ENCODE measurements at places on chromosomes 11 and 22. TPM values are rescaled to one million over a fixed set of nuclear protein-coding genes. Genes with fewer than 3 reads are reported as not detected.

Gene KDM4D
- 0.58 TPM for total RNA-seq

Gene NTM
- 25.3 TPM for total RNA-seq

DNA sequence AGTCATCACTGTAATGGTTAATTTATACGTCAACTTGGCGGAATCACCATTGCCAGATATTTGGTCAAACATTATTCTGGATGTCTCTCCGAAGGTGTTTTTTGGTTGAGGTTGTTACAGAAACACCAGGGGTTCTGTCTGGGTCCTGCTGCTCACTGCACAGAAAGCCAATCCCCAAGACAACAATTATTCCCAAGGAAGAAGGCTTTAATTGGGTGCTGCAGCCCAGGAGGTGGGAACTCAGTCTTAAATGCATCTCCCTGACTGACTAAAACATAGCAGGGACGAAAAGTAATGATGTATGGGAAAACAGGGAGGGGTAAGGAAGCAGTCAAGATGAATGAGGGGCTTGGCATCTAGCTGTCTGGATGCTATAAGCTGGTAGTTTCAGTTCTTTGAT lies 331.3 kb downstream of the TBC1D22A start:
- no peak overlapping the region for H3K4me3 ChIP-seq
- H3K27me3 ChIP-seq, result no peaks in the 10 kb centered on the region
- H3K36me3 ChIP-seq, result no peaks in the 10 kb centered on the region
- H3K27ac ChIP-seq, result no peak overlapping the region

DNA sequence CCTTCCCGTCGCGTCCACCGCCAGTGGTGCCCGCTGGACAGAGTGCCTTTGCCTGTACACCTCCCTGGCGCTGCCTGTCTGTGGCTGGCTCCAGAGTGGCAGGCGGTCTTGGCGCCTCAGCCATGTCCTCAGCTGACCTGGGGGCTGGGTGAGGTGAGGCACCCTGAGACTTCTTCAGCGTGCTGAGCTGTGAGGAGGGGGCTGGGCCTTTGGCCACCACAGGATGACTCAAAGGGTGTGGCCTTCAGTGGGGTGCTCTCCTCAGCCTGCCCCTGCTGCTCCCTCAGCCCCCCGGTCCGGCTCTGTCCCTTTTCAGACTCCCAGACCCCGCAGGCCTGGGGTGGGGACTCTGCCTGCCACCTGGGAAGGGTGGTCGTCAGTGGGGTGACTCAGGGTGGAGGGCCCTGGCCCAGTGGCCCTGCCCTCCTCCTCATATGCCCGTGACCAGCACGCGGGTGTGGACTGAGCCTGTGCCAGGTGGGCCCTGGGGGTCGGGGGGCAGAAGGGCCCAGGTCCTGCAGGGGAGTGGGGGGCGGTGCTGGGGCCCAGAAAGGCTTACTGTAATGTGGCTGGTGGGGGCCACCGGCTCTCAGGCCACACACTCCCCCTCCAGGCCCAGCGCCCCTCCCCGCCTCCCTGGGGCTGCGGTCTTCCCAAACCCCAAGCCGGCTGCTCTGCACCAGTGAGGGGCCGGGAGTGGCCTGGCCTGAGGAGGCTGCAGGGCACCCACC lies 15.9 kb downstream of the CRELD2 start:
- H3K27me3 ChIP-seq, result no peaks in the 10 kb centered on the region
- no peak for DNase-seq

Gene DERL3
- not detected for total RNA-seq

GRCh38 chr22:38111925-38112355 lies 1.5 kb upstream of the BAIAP2L2 start:
- no peaks in the 10 kb centered on the region for H3K27me3 ChIP-seq
- no peak for DNase-seq
- no peak overlapping the region for H3K4me3 ChIP-seq
- peaks cover 14% of the 10 kb centered on the region for H3K4me1 ChIP-seq

Gene JAML
- 1.2 TPM for total RNA-seq

DNA sequence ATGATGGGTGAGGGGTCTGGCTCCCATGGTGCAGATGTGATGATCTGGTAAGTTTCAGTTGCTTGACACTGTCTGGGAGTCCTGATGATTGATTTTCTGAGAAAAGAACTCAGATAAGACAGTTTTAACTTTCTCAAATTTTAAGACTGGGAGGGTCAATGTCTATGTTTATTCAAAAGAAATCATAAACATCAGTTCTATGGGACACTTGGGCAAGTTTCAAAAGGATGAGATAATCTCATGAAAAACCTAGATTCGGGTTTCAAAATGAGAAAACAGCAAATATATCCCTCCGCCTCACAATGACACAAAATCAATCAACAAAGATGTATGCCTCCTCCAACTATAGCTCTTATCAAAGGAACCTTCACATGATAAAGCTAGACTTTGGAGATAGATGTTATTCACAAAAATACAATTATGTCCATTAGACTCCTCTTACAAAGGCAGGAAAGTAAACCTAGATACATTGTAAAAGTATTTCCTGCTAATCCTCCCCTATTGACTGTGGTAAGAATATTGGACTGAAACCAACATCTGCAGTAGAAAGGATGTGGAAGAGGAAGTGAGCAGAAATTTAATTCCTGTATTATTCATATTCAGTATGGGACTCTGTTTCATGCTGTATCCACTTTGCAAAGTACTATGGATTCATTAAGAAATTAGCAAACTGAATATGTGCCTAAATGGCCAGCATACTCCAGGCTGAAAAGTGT lies 21.6 kb downstream of the SVIP start:
- H3K36me3 ChIP-seq, result no peaks in the 10 kb centered on the region
- H3K27me3 ChIP-seq, result no peaks in the 10 kb centered on the region
- DNase-seq, result no peak
- H3K4me1 ChIP-seq, result peaks cover 9% of the 10 kb centered on the region
- H3K4me3 ChIP-seq, result no peak overlapping the region

Gene C11orf42
- total RNA-seq, result not detected

Gene OR6A2
- total RNA-seq, result 0.06 TPM

DNA sequence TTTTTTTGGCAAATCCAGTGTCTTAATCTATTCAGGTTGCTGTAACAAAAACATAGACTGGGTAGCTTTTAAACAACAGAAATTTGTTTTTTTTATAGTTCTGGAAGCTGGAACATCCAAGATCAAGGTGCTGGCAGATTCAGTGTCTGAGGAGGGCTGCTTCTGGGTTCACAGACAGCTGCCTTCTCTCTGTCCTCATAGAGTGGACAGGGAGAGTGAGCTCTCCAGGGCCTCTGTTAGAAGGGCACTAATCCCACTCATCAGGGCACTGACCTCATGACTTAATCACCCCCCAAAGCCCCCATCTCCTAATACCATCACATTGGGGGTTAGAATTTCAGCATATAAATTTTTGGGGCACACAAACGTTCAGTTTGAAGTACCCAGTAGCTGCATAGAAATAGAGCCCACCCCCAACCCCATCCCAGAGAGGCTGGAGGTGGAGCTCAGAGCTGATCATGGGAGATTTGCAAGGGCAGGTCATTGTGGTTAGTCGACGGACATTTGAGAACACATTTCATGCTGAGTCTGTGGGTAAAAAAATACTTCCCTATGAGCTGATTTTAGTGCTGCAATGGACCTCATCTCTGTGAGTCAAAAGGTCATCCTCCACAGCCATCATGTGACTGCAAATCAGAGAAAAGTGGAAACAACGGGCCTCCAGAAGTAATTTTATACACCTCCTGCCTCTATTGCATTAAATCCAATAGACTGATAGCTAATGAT lies 203.1 kb upstream of the CADM1 start:
- H3K4me3 ChIP-seq, result no peak overlapping the region
- no peaks in the 10 kb centered on the region for H3K27me3 ChIP-seq
- H3K4me1 ChIP-seq, result no peaks in the 10 kb centered on the region

DNA sequence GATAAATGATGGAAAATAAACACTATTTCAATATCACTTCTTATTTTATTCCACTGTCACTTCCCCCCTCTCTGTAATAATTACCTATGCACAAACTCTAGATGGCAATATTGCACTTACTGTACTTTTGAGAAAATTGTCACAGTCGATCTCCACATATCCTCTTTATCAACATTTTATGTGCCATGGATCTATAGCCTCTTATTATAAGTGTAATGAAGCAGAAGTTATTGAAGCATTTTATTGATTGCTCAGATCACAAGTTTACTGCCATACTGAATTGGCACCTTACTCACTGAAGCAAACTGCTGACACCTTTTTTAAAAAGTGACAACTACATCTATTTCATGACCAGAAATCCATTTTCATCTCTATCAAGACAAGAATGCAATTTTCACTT lies 133.4 kb downstream of the DCDC1 start:
- H3K36me3 ChIP-seq, result no peaks in the 10 kb centered on the region
- H3K4me1 ChIP-seq, result no peaks in the 10 kb centered on the region
- DNase-seq, result no peak
- H3K4me3 ChIP-seq, result no peak overlapping the region
- no peaks in the 10 kb centered on the region for H3K27me3 ChIP-seq
- H3K27ac ChIP-seq, result no peak overlapping the region

Gene FJX1
- total RNA-seq, result 2.1 TPM

Gene MRGPRX4
- total RNA-seq, result not detected

- H3K27ac ChIP-seq, result no peak overlapping the region
- no peak overlapping the region for H3K4me3 ChIP-seq
- H3K36me3 ChIP-seq, result no peaks in the 10 kb centered on the region
- no peak for DNase-seq
- H3K27me3 ChIP-seq, result no peaks in the 10 kb centered on the region
Observed at GRCh38 chr11:117941976-117942654, 12.9 kb upstream of the TMPRSS13 start.

GRCh38 chr22:41893591-41894375 lies 21.1 kb downstream of the SHISA8 start:
- no peak overlapping the region for H3K4me3 ChIP-seq
- no peaks in the 10 kb centered on the region for H3K4me1 ChIP-seq
- no peak overlapping the region for H3K27ac ChIP-seq
- no peaks in the 10 kb centered on the region for H3K27me3 ChIP-seq
- no peak for DNase-seq

DNA sequence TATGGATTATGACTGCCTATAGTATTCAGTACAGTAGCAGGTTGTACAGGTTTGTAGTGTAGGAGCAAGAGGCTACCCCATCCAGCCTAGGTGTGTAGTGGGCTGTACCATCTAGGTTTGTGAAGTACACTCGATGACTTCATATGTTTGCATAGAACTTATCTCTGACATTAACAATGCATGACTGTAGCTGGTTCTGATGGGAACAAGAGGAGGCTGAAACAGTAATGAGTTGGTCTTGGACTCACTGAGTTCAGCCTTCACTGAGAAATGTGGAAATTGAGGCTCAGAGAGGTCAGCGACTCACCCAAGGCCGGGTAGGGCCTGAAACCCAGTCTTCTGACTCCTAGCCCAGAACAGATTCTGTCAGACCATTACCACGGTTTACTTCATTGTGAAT lies 13.0 kb downstream of the MYO7A start:
- H3K27me3 ChIP-seq, result peaks cover 17% of the 10 kb centered on the region
- H3K27ac ChIP-seq, result no peak overlapping the region
- H3K36me3 ChIP-seq, result no peaks in the 10 kb centered on the region
- H3K4me1 ChIP-seq, result peaks cover 12% of the 10 kb centered on the region
- DNase-seq, result no peak

Gene MCAM
- total RNA-seq, result 987 TPM

Gene IGF2
- total RNA-seq, result 29.5 TPM

Gene KBTBD4
- 31.2 TPM for total RNA-seq

Gene P2RX3
- not detected for total RNA-seq

Gene PATE2
- total RNA-seq, result not detected

Gene LRP4
- total RNA-seq, result 2.3 TPM

Data from esophagus muscularis mucosa (tissue), 4 donors.